T-helper 22 cell (primary cell): ENCODE measurements at places on chromosomes 7 and 10.

- no peak for DNase-seq
Measured at GRCh38 chr7:51017576-51018535, 235.2 kb upstream of the GRB10 start.

DNA sequence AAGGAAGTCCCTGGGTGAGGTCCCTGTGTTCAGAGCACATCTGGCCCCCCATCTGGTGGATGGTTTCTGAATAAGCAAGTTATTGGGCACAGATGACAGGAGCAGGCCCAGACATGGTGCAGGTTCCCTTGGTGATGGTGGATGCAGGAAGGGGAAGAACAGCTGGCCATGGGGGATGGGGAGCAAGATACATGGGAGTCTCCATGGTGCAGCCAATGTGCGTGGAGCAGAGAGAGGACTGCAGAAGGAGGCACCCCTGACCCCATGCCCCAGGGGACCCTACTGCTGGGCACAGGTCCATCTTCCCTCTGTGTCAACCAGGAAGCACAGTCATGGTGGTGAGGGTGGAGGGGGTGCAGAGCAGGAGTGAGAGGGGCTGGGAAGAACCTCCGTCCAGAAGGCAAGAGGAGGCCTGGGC lies 43.8 kb upstream of the RABGEF1 start:
- no peak for DNase-seq

DNA sequence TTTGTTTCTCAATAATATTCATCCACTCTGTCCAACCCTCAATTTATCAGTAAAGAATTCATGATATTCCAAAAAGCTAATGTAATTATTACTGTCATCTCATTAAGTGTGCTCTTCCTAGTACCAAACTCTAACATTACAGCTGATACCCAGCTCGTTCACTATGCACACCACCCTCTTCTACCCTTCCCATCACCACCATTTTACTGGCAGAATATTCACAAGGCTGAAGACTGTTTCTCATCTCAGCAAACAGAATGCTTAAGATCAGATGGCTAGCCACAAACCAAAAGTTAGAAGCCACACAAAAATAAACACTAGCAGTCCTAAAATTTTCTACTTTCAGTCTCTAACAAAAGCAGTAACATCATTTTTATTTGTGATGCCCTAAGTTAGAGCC lies 121.5 kb downstream of the SRPK2 start:
- no peak for DNase-seq

- no peak for DNase-seq
Measured at GRCh38 chr10:96165726-96166125, 35.6 kb downstream of the ZNF518A start.

GRCh38 chr10:70991140-70992124 lies 103.1 kb upstream of the PCBD1 start:
- no peak for DNase-seq

DNA sequence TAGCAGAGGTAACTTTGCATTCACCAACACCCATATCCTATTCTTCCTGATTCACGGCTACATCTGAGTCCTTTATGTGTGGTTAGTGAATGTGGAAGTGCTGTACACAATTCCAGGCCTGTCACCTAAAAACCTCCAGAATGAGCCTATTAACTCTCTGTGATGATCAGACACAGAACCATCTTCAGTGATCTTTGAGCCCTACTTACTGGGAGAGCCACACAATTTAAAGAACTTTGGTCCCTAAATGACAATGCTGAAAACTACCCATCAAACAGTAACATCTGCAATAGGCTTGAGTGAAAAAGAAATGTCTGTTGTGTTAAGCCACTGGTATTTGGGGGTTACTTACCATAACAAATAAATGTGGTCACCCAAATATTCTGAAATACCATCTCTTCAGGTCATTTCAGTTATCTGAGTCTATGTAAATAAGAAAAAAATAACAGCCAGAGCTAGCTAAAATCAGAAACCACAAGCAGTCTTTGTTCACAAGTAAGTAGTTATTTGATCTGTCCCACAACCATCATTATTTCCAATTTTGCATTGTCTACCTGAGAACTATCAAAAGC lies 145.7 kb downstream of the HGF start:
- DNase-seq: no peak

DNA sequence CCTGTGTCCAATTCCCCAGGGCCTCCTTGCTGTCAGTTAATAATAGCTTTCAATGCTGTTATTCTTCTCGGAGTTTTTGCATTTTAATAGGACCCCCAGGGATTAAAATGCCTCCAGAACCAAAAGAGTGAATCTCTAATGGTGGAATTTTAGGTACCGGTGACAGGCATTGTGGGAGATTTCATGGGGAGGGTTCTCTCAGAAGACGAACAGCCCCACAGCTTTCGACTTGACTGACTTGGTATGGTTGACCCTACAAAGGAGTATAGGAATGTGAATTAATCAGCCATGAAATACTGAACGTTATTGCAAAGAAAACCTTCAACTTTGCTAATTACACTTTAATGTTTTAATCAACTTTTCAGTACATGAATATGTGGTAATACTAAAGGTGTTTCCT lies 206.3 kb upstream of the FZD8 start:
- DNase-seq: no peak

- DNase-seq: no peak
Measured at GRCh38 chr10:21002091-21002878, 105.2 kb upstream of the NEBL start.

DNA sequence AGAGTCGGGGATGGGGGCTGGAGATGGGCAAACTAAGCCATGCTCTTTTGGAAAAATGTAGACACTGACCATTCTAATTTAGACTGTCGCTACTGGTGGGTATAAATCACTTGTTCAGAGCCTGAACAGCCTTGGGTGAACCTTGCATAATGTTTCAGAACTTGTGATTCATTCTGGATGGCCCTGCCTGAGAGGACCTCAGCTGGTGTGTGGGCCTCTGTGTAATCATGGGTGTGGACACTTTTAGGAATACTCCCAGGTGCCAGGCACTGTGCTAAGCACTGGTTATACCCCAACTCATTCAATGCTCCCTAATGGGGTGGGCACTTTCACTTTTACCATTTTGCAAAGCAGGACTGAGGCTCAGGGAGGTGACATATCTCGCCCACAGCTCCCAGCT lies 26.8 kb upstream of the TM9SF3 start:
- DNase-seq: no peak

GRCh38 chr10:2791774-2792443 lies 275.4 kb upstream of the PFKP start:
- DNase-seq: no peak

GRCh38 chr10:119235356-119235755 lies 28.0 kb downstream of the GRK5 start:
- no peak for DNase-seq

GRCh38 chr10:114334301-114334700 lies 70.0 kb downstream of the AFAP1L2 start:
- DNase-seq: no peak

GRCh38 chr7:74070619-74070921 lies 13.0 kb upstream of the LIMK1 start:
- DNase-seq: no peak

- DNase-seq: no peak
Measured at GRCh38 chr10:77556990-77557601, 80.5 kb downstream of the KCNMA1 start.

DNA sequence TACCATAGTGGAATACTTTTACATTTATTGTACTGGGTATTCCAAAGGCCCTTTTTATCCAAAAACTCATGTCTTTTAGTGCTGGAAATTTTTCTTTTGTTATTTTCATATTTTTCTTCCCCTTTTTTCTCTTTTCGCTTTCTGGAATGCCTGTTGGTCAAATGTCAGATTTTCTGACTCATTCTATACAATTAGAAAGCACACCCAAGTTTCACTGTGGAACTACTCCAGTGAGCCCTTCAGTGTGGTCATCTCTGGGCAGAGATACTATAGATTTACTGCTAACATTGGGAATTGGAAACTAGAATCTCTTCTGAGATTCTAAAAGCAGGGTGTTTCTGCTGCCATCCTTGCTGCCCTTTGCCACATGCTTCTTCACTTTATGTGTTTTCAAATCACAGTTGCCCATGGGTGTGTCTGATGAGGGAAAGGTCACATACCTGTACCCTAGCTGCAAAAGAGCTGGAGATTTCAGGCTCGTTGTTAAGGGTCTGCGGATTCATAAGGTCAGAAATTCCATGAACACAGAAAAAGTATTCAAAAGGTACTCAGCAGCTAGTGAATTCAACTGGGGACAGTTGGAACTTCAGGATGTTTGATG lies 5.6 kb upstream of the WASL start:
- DNase-seq: no peak

DNA sequence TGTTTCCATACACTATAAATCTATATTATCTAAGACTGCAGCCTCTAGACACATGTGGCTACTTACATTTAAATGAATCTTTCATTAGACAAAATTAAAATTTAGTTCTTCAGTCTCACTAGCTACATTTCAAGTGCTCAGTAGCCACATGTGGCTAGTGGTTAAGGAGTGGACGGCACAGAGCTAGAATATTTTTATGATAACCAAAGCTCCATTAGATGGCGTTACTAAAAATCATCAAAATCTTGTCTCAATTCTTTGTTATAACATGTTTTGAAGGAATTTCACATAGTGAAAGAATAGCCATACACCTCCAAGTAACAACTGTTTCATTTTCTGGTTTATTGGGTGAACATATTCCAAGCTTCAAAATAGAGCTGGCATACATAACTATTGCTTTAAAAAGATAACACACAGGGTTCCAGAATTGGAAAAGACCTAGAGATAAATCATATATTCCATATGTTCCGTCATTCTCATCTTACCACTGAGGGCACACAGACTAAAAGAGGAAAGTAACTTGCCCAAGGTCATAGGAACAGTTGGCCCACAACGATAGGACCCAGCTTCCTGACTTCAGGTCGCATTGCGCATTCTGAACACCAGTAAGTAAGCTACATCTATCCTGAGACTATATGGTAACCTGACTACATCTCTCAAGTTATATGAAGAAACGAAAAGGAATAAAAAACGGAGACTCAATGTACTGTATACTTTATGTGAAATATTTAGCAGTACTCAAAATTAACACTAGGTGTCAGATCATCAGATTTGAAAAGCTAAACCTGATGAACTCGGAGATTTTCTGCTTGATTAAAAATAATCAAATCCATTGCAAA lies 66.6 kb downstream of the CAV1 start:
- DNase-seq: no peak

- no peak for DNase-seq
Measured at GRCh38 chr10:130567011-130567410, 430.8 kb downstream of the GLRX3 start.

DNA sequence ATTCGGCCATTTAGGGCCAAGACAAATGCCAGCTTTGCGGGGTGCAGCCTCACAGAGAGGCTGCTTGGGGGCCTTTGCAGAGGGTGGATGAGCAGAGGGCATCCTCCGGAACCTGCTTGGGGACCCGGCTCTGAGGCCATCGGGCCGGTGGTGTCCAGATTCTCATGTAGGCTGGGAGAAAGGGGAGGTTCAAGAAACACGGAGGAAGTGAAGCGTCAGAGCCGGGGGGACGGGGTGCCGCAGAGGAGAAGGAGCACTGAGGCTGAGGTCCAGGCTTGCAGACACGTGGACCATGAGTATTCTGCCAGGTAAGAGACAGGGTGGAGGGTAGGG lies 150.7 kb upstream of the SHH start:
- no peak for DNase-seq

DNA sequence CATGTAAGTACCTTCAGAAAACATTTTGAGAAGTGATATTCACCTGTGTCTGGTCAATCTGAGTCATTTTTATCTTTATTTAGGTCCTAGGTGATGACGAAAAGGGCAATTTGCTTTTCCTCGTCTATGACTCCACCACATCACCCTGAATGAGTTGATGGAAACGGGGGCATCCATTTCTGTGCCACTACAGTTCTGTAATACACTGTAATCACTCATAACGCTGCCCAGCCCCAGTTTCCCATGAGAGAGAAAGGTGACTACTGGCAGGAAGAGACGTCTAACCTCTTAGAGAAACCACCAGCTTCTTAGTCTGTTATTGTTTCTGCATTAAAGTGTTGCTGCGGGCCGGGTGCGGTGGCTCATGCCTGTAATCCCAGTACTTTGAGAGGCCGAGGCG lies 205.3 kb upstream of the MKLN1 start:
- DNase-seq: no peak

GRCh38 chr10:76697923-76698322 lies 939.7 kb downstream of the KCNMA1 start:
- DNase-seq: no peak

- no peak for DNase-seq
Measured at GRCh38 chr7:38312821-38313220, 39.4 kb upstream of the TARP start.

DNA sequence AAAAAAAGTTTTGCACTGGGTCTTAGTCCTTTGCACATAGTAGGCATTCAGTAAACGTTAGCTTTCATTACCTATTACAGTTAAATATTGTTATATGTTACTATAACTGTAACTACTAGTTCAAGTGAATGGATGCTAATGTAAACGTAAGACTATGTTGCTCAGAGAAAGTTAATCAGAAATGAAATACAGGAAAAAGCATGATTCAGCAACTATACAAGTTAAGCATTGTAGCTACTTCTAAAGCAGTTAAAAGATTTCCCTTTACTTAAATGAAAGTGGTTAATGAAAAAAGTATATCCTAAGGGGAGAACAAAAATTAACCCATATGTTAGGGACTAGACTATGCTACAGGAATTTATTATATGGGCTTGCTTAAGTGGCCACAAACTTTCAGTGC lies 121.2 kb downstream of the SKAP2 start:
- no peak for DNase-seq

- DNase-seq: no peak
Measured at GRCh38 chr10:88028072-88028471, 164.6 kb downstream of the PTEN start.

DNA sequence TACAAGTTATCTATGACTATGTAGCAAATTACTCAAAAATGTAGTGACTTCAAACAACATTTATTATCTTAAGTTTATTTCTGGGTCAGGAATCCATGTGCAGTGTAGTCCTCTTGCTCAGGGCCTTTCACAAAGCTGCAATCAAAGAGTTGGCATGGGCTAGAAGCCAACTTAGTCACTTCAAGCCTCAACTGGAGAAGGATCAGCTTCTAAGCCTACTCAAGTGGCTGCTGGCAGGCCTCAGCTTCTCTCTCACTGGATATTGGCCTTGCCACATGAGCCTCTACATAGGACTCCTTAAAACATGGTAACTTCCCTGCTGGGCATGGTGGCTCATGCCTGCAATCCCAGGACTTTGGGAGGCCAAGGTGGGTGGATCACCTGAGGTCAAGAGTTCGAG lies 5.0 kb upstream of the NFE2L3 start:
- no peak for DNase-seq

GRCh38 chr7:70132226-70132851 lies 534.1 kb downstream of the AUTS2 start:
- no peak for DNase-seq

- DNase-seq: no peak
Measured at GRCh38 chr7:120691915-120692314, 166.0 kb downstream of the TSPAN12 start.
